ENCODE measurements at places on chromosomes 7 and 10. TPM values are rescaled to one million over a fixed set of nuclear protein-coding genes. Genes with fewer than 3 reads are reported as not detected.

The TACR2 gene
- total RNA-seq, result 0.63 TPM

The MINPP1 gene
- total RNA-seq, result 17.7 TPM

The PLPP4 gene
- total RNA-seq, result not detected

The PRSS2 gene
- total RNA-seq, result not detected

The OR9A2 gene
- not detected for total RNA-seq
